ENCODE measurements at places on chromosomes 2 and 18.

- DNase-seq: no peak
These were observed 25.9 kb downstream of the TMSB10 start for GRCh38 chr2:84931384-84931821.

GRCh38 chr18:1455605-1456004 lies 550.9 kb downstream of the ADCYAP1 start:
- no peak for DNase-seq

- no peak for DNase-seq
These were observed 3.7 kb upstream of the GKN1 start for GRCh38 chr2:68970566-68971265.

DNA sequence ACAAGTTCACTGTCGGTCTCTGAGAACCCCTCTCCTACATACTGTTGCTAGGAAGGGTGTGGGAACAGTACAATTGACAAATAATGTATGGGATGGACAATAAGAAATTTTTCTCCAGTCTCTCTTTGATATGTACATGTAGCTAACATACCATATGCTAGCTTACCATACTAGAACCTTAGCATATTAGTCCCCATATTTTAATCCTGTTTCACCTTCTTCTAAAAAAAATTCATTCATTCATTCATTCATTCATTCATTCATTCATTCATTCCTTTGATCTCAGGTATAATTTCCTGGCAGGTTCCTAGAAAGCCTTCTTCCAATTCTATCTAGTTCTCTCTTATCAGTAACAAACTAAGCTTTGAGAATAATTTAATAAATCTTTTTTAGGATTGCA lies 62.2 kb downstream of the TTC21B start:
- DNase-seq: no peak

DNA sequence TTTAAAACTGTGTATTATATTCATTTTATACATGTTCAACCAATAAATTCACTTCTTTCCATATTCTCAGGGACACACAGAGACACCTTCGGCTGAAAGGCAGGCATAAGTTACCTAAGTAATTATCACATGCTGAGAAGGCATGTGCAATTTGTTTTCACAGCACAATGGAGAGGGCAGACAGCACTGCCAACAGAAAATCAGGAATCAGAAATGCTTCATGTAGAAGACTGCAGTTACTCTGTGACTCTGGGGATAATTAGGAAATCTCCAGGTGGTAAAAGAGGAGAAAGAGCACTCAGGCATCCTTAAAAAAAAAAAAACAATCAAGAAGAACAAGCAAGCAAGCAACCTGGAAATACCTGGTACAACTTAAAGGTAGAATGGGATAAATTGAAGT lies 49.3 kb downstream of the DSEL start:
- no peak for DNase-seq

All from AML-193 (cell line).